ENCODE measurements at places on chromosomes 4 and X.

DNA sequence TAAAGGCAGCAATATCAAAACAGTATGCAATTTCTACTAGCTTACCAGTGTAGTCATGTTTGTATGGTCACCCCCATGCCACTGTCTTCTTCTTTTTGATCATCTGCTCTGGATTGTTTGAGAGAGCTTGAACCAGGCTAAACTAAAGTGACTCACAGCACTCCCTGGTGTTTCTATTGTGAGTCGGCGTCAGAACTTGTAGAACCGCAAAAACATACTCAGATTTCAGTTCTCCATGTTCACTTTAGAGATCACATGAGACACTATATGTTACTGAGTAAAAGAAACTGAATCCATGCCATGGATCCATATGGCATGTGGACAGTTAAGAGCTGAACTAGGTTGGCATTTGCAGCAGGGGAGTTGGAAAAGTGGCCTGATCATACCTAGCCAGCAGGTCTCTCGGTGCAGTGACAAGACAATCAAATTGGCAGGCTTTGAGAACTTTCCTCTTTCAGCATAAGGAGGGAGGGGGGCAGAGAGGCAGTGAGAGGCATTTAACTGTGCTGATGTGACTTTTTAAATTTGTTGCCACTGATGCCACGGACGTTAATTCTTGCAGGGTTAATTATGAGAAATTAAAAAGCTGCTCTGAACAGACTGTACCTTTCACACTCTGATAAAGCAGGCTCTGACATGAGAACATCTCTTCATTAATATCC, 88.4 kb downstream of the AFF2 start:
- no peak for DNase-seq

GRCh38 chr4:1851575-1852410, 4.2 kb downstream of the LETM1 start:
- no peak for DNase-seq

GRCh38 chr4:83709627-83710026, 173.7 kb downstream of the GPAT3 start:
- no peak for DNase-seq

- no peak for DNase-seq
Measured at GRCh38 chrX:135652602-135653001, 60.8 kb upstream of the CT45A1 start.

GRCh38 chr4:110867251-110867960, 244.5 kb upstream of the PITX2 start:
- no peak for DNase-seq

DNA sequence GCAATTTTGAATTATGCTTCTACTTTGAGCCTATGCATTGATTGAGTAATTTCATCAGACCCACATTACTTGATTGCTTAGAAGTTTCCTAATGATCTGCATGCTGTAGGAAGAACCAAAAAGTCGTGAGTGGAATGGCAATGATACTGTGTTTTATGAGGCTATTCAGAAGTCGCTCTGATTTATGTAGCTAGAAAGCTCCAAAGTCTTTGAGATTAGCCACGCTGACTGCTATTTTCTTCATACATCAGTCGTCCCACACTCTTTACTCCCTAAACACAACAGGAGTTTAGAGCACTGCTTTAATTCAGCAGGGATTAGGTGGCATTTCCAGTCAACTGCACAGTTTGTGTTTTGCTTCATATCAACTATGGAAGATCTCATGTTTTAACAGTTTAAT, 4.1 kb downstream of the GRID2 start:
- no peak for DNase-seq

DNA sequence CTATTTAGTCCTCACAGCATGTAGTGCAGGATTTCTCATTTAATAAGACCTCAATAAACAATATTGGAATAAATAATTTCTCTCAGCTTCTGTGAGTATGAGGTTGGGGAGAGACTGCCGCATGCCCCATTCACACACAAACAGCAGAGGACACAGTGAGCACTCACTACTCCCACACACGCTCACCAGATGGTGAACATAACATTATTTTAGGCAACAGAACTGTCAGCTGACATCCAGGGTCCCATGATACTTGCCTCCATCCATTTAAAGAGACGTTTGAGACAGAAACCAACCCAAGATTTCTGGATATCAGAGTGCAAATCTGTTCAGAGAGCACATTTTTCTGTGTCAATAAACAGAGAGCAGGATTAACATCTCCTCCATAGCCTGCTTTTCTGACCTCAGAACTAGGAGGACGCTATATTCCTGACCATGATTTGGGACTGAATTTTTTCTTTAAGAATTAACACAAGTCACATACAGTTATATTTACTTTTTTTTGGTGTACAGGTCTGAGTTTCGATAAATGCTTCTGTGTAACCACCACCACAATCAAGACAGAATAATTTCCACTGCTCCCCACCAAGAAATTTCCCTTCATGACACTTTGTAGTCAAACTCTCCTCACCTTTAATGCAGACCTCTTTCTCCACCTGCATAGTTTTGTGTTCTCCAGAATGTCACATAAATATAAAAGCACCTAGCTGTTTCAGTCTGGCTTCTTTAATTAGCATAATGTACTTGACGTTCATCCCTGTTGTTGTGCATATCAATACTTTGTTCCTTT, 16.7 kb downstream of the GPRIN3 start:
- no peak for DNase-seq

- DNase-seq = no peak
Measured at GRCh38 chr4:70533211-70533610, 14.8 kb downstream of the AMTN start.

GRCh38 chrX:22795671-22796070, 204.1 kb upstream of the DDX53 start:
- DNase-seq = no peak

DNA sequence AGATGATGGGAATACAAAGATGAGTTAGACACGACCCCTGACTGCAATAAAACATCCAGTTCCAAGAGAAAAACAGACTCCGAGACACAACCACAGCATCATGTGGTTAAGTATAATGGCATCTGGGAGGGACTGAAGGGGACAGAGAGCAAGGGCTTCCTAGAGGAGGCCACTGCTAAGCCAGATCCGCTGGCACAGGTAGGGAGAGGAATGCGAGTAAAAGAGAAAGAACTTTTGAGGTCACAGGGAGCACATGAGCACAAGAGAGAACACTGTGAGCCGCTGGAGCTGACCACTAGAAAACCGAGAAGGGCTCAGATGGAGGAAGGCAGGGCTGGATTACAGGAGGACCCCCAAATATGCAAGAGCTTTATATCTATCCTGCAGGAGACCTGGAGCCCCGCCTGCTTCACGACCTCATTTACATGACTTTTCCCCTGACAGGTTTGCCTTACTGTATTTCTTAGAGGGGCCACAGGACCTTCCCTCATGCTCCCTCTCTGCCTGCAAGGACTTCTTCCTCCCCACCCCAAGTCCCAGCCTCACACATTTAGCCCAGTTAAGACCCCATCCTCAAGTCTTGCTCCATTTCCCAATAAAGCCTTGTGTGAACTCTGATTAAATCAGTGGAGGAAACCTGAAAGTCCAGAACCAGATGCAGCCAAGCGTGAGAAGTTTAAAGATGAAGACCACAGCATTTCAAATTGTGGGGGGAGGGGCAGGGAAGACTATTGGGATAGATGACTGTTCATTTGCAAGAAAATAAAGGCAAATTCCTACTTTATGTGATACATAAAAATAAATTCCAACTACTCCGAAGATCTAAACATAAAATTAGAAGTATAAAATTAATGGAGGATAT, 29.6 kb downstream of the MFAP3L start:
- DNase-seq = no peak

DNA sequence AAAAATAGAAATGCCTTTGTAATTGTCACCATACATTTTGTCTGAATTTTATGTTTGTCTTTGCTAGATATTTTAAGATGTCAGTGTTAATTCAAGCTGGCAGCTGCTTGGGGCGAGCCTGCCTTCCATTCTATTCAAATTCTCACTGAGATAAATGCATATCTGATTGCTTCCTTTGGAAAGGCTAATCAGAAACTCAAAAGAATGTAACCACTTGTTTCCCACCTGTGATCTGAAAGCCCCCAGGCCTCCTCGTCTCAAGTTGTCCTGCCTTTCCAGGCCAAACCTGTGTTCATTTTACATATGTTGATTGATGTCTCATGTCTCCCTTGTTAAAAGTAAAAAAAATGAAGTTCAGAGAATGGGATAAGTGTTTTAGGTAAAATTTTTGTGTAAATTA, 318.7 kb upstream of the TECRL start:
- no peak for DNase-seq

DNA sequence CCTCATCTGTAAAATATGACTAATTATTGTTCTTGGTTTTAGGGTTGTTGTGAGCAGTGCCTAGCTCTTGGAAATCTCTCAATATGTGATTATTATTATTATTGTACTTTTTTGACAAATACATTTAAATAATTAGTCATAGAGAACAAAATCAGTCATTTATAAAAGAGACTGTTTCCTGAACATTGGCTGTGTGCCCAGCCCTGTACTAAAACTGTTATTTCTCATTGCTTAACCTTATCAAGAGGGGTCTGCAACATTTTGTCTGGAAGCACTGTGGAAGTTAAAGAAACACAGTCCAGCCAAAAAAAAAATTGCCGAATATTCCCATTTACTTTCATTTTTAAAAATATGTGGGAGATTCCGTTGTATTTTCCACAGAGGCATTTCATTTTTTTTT, 989.2 kb upstream of the SLIT2 start:
- DNase-seq = no peak

- no peak for DNase-seq
Measured at GRCh38 chr4:10535912-10536311, 78.7 kb upstream of the ZNF518B start.

DNA sequence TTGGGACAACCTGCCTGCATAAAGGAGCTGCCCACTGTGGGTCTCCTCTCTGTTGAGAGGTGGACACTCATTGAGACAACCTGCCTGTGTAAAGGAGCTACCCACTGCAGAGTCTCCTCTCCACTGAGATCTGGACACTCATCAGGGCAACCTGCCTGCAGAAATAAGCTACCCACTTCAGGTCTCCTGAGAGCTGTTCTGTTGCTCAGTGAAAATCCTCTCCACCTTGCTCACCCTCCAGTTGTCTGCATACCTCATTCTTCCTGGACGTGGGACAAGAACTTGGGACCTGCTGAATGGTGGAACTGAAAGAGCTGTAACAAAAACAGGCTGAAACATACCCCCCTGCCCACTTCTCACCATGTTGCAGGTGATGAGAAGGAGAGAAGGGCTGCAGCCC, 59.9 kb upstream of the CDKN2AIP start:
- no peak for DNase-seq

GRCh38 chrX:16479206-16479869, 170.6 kb upstream of the S100G start:
- DNase-seq = no peak

DNA sequence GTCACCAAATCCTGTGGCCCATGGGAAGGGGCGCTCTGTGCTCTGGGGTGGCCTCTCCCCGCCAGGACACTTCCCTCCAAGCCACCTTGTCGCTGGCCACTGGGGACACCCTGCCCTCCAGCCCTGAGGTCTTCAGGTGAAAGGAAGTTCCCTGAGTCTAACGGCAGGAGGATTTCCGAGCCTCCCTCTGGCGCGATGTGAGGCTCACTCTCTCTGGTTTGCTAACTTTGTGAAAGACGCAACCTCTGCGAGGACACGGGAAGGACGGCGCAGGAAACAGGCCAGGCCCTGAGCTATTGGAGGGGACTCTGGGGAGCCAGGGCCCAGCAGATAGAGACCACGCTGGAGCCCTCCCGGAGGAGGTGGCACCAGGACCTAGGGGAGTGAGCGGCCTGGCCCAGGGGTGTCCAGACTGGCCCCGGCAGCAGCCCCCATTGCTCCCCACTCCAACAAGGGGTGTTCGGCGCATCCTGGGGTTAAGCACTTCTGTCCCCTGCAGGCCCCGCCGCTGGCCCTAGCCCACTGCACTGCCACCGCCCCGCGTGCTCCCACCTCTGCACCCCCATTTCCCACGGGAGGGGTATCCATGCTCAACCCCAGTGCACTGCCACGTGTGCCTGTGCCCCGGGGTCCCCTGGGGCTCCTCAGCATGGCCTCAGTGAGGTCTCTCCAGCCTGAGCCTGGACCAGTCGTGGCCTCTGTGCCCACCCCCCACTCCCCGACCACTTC, 72.2 kb upstream of the MXD4 start:
- no peak for DNase-seq

DNA sequence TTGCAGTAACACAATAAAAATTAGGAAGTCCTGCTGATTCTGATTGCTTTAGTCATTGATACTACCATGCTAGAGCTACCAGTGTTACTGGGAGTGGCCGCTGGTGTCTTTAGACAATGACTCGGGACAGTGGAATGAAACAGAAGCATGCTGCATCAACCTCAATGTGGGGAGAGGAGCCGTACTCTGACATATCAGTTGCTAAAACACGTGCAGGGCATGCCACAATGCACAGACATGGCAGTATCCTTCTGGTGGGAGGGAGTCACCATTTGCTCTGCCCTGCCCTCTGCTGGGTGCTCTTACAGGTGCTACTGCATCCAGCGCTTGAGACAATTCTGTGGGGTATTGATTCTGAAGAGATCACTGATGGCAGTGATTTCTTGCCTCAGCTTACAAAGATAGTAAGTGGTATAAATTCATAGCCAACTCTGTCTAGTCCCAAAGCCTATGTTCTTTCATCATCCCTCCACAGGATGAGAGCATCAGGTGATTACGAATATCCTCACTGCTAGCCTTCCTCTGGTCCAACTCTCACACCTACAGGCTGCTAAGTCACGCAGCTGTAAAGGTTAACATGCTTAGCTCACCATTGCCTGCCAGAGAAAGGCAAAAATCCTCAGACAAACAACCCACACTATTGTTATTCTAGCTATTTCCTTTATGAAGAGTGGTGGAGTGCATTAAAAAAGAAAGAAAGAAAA, 43.7 kb downstream of the NSG1 start:
- DNase-seq = no peak

GRCh38 chr4:478373-478772, 20.6 kb downstream of the ZNF721 start:
- DNase-seq = no peak

- no peak for DNase-seq
Measured at GRCh38 chr4:152380919-152381318, 155.0 kb downstream of the FBXW7 start.

Measured in esophagus squamous epithelium (tissue), 5 donors.